ENCODE measurements at places on chromosomes 3 and 15.

- no peak for DNase-seq
Observed at GRCh38 chr3:160023476-160023875, 34.8 kb downstream of the IL12A start.

- no peak for DNase-seq
Observed at GRCh38 chr15:38378161-38378560, 75.8 kb upstream of the FAM98B start.

DNA sequence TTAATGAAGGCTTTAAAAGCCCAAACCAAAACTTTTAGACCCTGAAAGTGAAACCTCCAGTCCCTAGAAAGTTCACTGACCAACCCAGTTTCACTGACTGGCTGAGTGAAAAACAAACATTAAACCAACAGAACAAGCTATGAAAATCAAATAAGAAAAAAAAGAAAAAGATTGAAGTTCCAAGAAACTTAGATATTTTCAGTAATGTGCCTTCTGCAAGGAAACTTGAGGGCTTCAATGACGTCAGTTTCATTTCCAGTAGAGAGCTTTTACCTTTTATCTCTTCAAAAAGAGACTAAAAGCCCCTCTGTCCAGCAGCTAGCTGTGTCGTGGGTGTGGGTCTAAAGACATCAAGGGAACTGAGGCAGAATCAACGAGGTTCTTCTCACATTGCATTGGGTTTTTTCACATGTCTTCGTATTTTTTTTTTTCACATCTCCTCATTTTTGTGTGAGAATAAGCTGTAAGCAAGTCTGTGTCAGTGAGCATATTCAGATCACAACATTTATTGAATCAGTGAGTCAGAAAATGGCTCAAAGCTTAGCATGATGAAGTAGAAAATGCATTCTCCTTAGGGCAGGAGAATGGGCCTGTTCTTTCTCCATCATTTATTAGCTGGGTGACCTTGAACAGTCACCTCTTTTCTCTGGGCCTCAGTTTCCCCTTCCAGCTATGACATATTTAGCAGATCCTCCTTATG is 54.8 kb upstream of the BCL6 start:
- DNase-seq = no peak

DNA sequence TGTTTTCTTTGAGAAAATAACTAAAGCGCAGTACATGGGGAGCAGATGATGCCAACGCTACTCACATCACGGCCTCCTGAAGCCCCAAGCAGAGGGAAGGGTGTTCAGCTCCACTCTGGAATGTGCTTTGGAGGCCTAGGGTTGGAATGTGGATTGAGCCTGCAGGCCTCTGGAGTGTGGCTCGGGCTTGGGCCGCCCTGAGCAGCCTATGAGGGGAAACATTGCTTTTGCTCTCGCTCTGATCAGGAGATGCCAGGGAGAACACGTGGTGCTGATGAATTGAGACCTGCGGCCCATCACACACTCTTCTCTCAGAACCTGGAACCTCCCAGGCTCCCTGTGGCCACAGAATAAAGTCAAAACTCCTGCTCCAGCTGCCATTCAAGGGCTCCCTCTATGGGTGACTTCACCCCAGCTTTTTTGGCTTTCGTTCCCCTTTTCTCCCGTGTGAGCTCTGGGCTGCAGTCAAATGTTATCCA is 23.3 kb downstream of the CCDC13 start:
- no peak for DNase-seq

DNA sequence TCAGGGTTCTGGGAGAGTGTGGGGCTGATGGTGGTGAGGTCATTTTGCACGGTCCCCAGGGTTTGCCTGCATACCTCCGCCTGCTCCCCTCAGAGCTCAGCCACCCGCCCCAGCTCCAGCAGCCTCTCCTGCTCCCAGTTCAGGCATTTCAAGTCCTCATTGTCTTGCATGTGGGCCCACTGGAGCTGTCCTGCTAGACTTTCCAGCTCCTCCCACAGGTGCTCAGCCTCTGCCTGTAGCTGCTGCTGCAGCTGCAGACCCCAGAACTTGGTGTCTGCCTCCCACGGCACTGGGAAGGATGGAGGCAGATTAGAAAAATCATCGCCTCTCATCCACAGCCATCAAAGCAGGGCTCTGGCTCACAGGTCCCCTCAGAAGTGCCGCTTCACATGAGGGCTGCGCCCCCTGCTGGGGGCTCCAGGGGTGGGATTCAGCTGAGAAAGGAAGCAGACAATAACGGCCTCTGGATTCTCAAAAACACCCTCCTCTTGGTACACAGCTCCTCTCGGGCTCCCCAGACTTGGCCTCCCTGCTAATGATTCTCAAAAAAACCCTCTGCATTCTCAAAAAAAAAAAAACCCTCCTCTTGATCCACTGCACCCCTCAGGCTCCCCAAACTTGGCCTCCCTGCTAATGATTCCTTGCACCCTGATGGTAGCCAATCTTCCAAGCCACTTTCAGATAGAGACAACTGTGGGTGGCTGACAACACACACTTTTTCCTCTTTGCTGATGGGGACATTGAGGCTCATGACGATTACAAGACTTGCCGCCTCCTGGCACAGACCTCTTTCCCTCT is 89.3 kb upstream of the C2CD4B start:
- DNase-seq = peak; percentile 37

DNA sequence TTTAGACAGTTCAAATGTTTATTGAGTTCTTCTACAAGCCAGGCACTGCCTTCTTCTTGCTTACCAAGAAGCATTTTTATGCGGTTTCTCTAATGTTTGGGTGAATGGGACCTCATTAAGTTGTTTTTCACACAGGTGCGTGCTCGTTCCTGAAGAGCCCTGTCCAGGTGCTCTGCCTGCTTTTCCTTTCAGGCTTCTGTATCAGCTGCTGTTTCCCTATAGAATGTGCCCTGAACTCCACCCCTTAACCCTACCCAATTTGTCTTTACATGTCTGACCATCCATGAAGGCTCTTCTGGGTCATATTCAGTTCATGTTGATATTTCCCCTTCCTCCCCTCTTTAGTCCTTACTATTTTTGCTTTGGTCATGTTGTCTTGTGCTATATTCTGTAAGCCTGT is 22.4 kb upstream of the GOLGA6L10 start:
- no peak for DNase-seq

GRCh38 chr3:169861871-169862270 is 7.9 kb downstream of the LRRC31 start:
- DNase-seq = no peak

DNA sequence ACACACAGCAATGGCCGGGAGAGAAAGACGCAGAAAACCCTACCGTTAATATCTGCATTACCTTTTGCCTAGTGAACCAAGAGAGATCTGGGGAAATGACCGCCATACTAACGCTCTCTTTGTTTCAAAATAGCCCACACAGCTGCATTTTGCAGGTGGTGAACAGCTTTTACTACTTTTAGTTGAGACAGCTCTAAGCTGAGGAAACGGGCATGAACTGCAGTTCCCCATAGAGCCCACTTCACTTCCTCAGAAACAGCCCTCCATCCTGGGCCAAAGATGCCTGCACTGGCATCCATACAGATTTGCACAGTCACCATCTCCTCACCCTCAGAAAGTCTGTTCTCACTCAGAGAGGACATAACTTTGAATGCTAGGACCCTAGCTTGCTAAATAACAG is 45.0 kb downstream of the ZNF860 start:
- no peak for DNase-seq

GRCh38 chr3:126999383-126999782 is 16.5 kb downstream of the PLXNA1 start:
- no peak for DNase-seq

DNA sequence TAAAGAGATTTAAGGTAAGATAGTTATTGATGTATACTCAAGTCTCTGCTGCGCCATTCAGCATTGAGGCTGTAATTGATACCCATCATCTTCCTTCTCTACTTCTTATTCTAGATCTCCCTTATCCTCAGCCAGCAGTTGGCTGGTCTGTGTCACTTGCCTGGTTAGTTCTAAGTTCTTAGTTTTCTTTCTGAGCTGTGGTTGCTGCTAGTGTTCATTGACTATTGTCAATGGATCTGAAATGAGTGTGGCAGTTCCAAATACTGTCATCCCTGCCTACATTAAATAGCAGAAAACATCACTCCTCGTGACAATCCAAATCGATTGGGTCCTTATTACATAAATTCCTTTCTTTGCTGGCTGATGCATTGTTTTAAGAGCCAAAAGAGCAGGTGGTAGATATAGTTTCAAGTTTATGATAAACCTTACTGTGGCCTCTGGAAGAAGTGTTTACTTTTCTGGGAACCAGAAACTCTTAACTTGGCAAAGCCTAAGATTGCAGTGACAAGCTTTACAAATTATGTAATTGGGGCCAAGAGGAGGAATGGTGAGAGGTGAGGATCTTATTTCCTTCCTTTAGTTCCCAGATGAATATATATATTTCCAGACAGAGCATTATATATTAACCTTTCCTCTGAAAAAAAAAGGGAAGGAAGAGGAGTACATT is 168.0 kb downstream of the GMNC start:
- no peak for DNase-seq

- no peak for DNase-seq
Observed at GRCh38 chr3:39347586-39347876, 18.0 kb downstream of the CCR8 start.

DNA sequence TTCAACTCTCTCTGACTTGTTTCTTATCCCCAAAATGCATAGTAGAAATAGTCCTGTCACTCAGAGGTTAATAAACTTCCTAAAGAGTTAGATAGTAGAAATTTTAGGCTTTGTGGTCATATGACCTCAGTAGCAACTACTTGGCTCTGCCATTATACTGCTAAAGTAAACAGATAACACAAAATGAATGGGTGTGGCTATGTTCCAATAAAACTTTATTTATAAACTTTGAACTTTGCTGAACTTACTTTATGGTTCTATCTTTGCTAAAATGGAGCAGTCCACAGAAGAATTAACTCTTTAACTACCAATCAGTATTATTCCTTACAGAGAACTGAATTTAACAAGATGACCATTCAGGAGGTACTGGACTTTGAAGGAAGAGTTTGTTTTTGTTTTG is 393.6 kb upstream of the CDIN1 start:
- DNase-seq = no peak

GRCh38 chr15:49877117-49877872 is 241.7 kb downstream of the ATP8B4 start:
- no peak for DNase-seq

DNA sequence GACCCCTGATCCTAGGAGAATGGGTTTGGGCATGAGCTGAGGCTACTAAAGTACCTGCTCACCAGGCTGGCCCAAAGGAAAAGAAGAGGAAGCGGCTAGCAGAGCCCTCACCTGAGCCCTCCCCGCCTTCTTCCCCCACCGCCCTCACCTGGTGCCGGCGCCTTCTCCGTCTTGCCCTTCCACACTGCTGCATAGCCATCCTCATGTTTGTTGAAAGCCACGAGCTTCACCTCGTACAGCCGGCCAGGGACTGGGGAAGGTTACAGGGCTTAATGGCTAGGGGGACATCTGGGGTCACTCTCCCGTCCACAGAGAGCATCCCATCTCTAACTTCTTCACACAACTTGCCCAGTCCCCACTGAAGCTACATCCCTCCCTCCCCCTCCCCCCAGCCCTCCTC is 13.9 kb upstream of the IGDCC3 start:
- DNase-seq = no peak

GRCh38 chr15:70788114-70789049 is 25.0 kb upstream of the UACA start:
- DNase-seq = no peak

GRCh38 chr15:63169788-63170187 is 12.5 kb upstream of the RPS27L start:
- no peak for DNase-seq

GRCh38 chr3:90069748-90070147 is 962.3 kb downstream of the EPHA3 start:
- DNase-seq = no peak

DNA sequence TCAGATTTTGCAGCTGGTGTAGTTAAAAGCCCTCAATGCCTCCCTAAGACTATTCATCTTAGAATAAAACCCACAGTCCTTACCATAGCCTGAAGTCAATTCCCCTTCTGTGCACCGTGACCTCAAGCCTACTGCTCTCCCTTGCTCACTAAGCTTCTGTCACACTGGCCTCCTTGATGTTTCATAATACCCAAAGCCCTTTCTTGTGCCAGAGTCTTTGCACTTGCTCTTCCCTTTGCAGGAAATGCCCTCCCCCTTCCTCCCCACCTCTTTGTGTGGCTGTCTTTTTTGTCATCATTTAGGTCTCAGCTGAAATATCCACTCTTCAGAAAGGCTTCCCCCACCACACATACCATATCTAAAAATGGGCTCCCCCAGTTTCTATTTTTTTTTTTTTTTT is 4.2 kb upstream of the PLEKHO2 start:
- peak; percentile 80 for DNase-seq

- DNase-seq = no peak
Observed at GRCh38 chr15:35973029-35973428, 427.1 kb upstream of the DPH6 start.

DNA sequence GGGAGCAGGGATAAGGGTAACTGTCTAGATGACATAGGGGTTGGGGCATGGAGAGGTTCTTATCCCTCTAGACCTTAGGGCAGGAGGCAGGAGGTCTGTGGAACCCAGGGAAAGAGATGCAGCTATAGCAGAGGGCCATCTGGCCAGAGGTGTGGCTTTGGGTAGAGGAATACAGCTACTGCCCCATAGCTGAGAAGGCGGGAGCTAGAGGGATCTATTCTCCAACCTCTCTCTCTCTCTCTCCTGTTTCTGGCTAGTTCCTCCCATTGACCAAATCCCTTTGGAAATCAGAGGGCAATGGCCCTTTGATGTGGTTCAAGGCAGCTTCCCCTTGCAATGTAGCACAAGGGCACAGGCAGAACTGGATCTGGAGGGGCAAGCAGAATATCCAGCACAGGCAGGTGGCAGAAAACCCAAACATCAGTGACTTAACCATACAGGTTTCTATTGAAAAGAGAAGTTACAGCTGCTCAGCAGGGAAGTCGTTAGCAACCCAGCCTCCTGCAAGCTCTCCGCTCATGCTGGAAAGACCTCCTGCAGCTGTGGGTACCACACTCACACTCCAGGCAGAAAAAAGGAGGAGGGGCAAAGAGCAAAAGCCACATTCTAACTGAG is 22.3 kb upstream of the LMOD3 start:
- DNase-seq = no peak

DNA sequence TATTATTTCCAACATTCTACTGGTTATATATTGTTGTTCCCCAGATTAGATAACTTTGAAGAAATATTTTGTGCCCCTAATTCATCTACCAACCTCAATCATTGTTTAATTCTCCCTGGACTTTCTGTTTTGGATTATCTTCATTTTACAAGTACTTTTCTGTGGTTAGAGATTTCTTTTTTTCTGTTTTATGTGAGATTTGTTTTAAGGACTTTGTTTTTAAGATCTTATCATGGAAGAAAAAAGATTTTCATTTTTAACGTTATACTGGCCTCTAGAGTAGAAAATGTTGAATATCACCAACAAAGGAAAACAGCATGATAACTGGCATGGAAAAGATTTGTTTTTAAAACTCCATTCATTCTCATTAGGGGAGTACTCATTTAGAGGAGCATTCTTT is 210.9 kb upstream of the KCNMB2 start:
- no peak for DNase-seq

- no peak for DNase-seq
Observed at GRCh38 chr3:108569336-108569735, 19.9 kb downstream of the CIP2A start.
